ENCODE measurements at places on chromosomes 5 and 9. TPM values are rescaled to one million over a fixed set of nuclear protein-coding genes. Genes with fewer than 3 reads are reported as not detected.

DNA sequence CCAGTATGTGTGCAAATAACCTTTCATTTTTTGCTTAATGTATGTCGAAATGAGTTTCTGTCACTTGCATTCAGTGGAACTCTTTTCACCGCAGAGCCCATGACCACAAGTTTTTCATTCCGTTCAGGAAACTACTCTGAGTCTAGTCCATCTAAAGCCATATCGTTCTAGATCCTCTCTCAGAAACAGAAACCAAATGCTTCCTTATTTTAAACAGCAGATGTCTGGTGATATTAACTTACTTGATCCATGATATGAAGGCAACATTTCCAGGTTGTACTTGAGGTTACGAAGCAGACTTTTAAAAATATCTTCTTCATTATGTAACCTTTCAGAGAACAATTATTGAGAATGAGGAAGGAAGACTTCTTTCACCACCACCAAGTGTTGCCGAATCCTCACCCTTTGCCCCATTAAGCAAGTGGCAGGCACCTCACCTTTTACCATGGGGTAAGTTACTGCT is 72.4 kb upstream of the GNAQ start:
- DNase-seq: no peak

- DNase-seq: no peak
Observed at GRCh38 chr9:101571114-101571513, 23.7 kb downstream of the PPP3R2 start.

DNA sequence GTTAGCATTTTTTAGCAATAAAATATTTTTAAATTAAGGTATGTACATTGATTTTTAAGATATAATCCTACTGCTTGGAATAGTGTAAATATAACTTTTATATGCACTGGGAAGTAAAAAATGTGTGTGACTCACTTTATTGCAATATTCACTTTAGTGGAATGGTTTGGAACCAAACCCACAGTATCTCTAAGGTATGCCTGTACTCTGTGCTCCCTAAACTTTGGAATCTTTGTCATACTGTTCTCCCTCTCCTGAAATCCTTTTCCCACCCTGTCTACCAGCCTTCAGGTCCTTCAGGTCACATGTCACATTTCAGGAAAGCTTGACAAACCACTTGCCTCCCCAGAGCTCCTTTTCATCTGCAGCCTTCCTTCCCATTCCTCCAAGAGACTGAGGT is 308.7 kb downstream of the SPOCK1 start:
- no peak for DNase-seq

- no peak for DNase-seq
Observed at GRCh38 chr5:14442536-14442935, 139.1 kb upstream of the OTULINL start.

- DNase-seq: no peak
Observed at GRCh38 chr9:136232969-136233368, 12.6 kb downstream of the QSOX2 start.

DNA sequence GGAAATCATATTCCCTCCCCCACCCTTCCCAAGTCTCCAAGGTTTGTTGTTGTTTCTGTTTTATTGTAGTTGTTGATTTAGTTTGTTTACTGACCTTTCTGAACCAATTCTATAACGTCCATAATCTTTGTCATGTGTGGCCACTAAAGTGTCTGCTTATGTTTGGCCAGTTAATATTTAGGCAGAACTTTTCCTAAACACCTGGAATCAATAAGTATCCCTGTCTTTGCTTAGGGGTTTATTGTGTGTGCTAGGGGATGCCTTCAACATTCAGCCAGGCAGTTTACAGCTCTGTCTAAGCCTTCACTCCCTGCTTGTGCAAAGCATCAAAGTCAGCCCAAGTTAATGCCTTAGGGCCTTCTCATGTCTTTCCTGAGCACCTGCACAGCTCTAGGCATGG is 16.9 kb upstream of the LECT2 start:
- no peak for DNase-seq

- no peak for DNase-seq
Observed at GRCh38 chr5:82265047-82265446, 13.1 kb downstream of the RPS23 start.

GRCh38 chr9:84781931-84782866 is 112.7 kb downstream of the NTRK2 start:
- DNase-seq: no peak

DNA sequence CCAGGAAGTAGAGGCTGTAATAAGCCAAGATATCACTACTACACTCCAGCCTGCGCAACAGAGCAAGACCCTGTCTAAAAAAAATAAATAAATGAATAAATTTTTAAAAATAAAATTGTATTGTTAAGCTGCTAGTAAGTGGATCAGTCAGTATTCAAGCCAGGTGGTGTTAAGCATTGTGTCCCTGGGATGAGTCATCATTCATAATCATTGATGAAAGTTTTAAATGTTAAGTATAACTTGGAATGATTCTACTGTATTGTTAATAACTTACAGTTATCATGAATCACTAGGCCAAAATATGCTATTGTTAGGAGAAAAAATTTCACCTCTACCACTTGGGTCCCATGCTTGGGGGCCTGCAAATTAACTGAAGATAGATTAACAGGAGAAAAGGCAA is 38.2 kb downstream of the MED10 start:
- no peak for DNase-seq

- no peak for DNase-seq
Observed at GRCh38 chr9:97487861-97488260, 13.6 kb upstream of the TMOD1 start.

- no peak for DNase-seq
Observed at GRCh38 chr5:137896560-137896959, 7.3 kb downstream of the PKD2L2 start.

- DNase-seq: no peak
Observed at GRCh38 chr9:110784309-110784708, 115.7 kb downstream of the MUSK start.

DNA sequence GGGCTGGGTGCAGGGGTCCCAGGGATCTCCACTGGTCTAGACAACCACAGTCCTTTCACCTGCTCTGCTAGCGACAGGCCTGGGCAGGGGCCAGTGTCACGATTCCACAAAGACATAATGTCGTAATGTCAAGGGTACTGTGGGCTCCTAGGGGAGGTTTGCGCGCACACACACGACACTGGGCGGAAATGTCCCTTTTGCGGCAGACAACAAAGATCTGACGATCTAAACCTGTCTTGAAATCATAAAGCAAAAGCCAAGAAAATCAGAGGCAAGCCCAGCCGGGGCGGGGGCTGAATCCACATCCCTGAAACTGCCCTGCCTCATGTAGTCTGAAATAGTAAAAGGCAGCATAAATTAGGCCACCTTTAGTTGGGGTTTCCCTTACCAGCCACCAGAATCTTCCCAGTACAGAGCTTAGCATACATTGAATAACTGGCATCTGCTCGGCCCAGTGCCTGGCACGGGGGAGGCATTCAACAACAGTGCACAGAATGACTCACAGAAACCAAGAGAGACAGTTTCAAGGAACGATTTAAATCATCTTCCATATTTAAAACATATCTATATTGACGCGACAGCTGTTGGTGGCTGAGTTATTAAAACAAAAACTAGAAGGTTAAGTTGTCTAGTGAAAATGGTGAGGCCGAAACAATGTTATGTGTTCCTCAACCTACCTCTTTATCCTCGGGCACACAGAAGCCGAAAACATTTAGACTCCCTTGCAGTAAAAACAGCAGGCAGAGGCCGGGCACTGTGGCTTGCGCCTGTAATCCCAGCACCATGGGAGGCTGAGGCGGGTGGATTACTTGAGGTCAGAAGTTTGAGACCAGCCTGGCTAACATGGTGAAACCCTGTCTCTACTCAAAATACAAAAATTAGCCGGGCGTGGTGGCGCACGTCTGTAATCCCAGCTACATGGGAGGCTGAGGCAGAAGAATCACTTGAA is 151.0 kb downstream of the MYO10 start:
- DNase-seq: no peak

DNA sequence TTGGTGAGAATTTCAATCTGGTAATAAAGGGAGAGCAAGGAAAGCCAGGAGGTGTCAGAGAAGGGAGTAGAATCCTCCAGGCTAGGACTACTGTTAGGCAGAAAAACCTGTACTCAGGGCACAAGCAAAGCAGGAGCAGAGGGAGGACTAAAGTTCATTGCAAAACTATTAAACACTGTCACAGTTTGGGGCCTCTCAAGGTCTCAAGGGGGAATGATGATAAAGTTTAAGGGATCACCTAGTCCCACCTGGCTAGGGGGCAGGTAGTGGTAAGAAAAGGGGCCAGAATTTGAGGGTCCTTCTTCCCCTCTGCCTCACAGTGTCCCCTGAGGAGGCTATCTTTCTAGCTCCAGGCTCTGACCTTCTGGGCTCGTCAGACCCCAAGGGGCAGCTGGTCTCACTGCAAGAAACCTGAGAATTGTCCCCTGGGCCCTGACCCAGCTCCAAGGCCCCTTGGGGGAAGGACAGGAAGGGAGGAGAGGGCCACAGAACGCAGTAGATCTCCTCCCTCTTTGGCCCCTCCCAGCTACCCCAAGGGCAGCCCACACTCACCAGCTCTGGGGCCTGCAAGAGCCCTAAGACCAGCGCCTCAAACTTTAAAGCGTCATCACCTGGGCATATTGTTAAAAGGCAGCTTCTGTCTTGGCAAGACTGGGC is 974 bp downstream of the CCDC69 start:
- no peak for DNase-seq

GRCh38 chr5:56161439-56161823 is 71.7 kb downstream of the ANKRD55 start:
- no peak for DNase-seq

DNA sequence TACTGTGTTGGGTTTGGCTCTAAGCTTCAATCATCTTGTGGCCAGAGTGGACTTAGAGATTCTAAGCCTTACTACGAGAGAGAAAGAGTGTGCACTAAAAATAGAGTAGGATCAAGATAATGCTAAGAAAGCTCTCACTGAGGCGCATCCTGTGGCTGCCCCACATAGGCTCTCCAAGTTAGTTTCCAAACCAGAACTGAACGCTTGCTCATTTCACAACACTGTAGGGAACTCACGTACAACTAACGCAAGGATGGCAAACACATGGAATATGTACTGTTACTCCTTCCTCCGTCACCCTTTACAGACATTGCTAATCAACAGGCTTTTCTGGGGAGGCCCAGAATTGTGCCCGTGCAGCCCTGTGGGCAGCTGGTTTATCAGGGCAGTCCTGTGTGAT is 90.9 kb downstream of the EQTN start:
- DNase-seq: no peak

- DNase-seq: no peak
Observed at GRCh38 chr5:118937393-118938061, 50.8 kb downstream of the DTWD2 start.

DNA sequence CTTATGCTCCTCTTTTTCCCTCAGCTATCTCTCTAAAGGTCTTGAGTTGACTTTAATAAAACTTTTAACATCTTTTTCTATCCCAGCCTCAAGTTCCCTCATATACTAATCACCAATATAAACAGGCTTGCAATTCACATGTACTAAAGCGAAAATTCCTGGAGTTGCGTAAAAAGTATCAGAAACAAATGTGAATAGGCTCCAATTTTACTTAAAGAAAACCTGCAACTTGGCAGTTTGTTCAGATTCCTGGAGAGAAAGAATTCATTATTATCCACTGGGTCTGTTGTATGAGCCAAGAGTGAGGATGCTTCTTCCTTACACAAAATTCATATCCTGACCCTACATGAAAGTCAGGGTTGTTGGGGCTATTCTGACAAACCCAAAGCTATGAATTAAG is 384.2 kb downstream of the DTWD2 start:
- no peak for DNase-seq

DNA sequence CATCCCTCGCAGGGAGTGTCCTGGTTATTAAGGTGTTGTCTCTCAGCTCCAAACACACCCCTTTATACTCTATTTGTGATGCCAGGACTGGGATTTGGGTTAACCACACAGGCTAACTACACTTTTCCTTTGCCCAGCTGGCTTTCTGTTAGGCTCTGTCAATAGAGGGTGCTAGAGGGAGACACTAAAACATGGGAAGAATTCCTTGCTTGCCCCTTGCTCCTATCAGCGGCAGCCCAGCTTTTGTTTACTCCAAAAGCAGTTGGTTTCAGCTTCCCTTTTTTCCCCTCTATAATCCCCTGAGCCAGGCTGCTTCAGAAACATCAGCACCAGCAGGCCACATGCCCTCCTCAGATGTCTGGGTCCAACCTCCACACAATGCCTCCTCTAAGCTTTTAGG is 297.1 kb downstream of the KCTD16 start:
- DNase-seq: no peak

DNA sequence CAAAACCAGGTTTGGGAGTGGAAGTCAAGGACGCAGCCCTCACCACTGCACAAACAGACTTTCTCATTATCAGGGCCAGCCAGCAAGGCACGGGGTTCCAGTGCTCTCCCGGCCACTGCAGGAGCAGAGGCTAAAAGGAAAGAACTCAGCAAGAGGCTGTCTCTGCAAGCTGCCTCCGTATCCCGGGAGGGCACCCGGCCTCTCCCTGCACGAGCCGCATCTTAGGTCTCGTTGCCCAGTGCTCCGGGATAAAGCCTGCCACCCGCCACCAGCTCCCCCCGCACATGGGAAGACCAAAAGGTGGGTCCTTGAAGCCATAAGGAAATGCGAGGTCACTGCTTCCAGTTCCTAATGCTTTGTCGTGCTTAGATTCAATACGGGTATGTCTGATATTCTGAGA is 117.2 kb upstream of the SARDH start:
- no peak for DNase-seq

DNA sequence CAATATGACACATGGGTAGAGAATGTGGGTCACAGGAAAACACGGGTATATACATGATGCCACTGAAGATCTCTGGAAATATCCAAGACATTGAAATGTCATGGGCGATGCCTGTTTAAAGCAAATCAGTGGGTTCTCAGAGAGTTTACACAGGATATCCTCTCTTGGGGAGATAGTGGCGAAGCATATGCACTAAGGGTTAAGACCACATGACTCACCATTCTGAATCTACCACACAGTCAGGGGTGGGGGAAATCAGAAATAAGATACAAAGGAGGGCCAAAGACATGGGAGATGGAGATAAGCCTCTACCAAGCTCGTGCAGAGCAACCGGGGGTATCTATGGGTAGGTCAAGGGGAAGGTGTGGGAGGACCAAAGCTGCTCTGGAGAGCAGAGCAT is 58.8 kb downstream of the SH3PXD2B start:
- DNase-seq: no peak

DNA sequence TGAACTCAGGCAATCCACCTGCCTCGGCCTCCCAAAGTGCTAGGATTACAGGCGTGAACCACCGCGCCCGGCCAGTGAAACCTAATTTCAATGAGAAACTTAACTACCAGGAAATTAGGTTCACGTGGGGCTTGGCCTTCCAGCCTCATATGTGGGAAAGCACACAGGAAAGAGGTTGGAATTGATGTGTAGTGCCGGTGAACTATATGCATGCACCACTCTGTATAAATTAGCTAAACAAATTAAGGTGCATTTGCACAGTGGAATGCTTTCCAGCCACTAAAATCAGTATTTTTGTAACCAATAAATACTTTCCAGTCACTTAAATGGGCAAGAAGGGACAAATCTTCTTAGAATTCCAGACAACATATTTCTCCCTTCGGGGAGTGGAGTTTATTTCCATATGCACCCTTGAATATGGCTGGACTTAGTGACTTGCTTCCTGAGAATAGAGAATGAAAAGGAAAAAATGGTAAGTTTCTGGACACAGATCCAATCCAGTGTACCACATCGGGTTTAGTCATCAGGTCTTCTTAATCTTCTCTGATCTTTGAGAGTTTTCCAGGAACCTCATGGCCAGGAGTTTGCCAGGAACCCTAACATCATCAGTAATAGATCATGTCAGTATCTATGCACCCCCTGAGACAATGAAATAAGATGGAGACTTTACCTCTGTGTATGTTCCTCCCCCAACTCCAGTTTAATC is 24.9 kb downstream of the ATOX1 start:
- DNase-seq: no peak

TTC23L gene
- polyA plus RNA-seq: 5.0 TPM

NADK2 gene
- polyA plus RNA-seq: 55.1 TPM

SPATA6L gene
- 5.1 TPM for polyA plus RNA-seq

SLC34A3 gene
- polyA plus RNA-seq: 1.2 TPM

HRCT1 gene
- polyA plus RNA-seq: 0.58 TPM

LRRC19 gene
- 0.81 TPM for polyA plus RNA-seq

PRR7 gene
- polyA plus RNA-seq: 0.41 TPM

All from right lung (tissue), 10 donors.